ENCODE measurements at places on chromosomes 13 and 19.

DNA sequence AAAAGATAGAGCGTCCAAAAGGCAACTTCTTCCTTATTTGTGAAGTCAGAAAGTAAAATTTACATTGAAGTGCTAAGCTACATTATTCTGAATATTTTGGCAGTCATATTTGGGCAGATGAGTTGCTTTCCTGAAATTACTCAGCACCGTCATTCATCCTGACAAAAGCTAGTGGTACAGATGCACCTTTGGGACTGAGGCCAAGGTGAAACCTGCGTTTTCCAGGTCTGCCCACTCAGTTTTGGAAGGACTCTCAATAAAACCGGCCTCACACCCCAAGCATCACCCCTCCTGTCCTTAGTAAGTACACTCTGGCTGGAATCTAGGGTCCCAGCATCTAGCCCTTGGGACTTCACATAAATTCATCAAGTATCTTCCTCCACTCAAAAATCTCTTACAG lies 187.5 kb downstream of the TM9SF2 start:
- DNase-seq: no peak

DNA sequence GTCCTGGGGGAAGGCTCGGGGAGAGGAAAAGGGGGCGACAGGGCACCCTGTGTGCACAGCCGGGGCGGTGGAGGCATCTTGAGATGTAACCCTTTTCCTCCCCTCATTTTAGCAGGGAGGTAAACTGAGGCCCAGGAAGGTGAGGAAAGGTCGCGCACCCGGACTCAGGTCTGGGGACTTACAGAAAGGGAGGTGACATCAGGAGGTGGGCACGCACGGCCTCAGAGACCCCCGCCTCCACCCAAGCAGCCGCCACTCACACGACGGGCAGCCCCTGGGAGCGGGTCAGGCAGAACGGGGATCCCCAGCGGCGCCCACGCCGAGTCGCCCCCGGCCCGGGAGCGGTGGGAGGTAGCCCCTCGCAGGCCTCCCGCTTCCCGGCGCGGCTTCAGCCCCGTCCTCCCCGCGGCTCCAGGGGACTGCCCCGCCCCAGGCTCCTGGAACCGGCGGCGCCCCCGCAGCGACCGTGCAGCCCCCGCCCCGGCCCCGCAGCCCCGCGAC lies 477 bp downstream of the PIP5K1C start:
- DNase-seq: no peak

DNA sequence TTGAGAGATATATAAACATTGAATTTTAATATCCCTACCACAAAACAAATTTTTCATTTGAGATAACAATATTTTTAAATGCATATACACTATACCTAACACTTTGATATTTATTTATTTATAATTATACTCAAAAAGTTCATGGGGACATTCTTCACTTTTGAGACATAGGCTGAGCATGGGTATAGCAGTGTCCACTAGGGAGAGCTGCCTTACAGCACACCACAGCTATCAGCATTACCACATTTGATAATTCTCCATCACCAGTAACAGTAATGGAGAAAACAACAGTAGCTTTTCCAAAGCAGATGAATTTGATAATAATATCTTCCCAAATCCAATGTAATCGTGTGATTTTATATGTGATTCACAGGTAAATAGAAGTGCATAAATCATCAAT lies 626.1 kb downstream of the DACH1 start:
- no peak for DNase-seq

DNA sequence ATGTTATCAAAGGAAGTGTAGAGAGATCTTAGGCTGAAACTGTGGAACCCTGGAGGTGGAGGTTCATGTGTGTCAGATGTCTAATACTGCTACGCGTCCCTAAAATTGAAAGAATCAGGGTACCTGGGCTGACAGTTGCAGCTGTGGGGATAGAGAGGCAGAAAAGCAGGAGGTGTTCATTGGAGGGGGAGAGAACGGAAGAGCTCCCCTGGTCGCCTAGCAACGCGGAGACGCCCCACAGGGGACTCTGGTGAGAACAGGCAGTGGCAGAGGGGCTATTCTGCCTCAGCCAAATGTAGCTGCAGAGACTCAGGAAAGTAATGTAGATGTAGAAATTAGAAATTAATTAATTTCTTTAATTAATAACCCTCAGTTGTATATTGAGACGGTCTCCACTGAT lies 10.1 kb upstream of the ZNF835 start:
- no peak for DNase-seq

- DNase-seq: no peak
Observed at GRCh38 chr19:18503337-18503970, 18.4 kb downstream of the ELL start.

- no peak for DNase-seq
Observed at GRCh38 chr19:31666126-31666525, 316.9 kb upstream of the TSHZ3 start.

DNA sequence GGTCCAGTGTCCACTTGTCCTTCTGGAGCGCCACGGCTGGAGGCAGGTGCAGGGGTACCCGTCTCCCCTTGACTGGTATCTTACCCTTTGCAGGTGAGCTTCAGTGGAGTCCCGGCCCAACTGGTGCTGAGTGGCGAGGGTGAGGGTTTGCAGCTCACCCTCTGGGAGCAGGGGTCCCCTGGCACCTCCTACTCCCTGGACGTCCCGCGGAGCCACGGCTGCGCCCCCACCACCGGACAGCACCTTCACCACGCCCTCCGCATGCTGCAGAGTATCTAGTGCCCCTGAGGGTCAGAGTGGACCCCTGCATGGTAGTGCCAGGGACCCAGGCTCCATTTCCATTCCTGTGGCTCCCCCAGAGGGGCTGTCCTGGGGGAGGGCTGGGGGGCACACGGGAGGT lies 11.1 kb downstream of the PLK5 start:
- DNase-seq: no peak

DNA sequence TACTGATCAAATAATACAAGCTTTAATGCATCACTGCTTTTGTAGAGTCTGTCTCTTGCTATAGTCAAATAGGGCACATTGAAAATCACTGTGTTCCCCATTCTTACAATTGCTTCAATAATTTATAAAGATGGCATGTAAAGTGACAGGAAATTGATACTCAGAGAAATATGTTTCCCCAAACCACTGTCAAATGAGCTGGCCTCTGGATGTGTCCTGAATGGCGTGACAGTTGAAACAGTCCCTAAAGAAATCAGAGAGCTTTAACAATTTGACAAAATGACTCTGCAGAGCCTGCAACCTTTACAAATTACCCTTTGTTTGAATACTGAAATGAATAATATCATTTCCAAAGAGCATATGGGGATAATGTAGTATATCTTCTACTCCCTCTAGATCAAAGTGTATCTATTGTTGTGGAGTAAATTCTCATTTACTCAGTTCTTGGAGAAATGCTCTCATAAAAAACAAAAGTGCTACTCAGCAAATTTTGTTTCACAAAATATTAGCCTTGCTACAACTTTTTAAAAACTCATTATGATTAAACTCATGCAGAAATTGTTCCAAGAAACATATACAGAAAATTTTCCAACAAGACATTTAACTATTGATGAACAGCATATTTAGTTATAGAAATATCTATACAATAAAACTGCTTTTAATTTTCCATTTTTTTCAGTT lies 763.2 kb upstream of the SPRY2 start:
- no peak for DNase-seq

GRCh38 chr19:641702-642101 lies 2.0 kb downstream of the FGF22 start:
- DNase-seq: no peak

DNA sequence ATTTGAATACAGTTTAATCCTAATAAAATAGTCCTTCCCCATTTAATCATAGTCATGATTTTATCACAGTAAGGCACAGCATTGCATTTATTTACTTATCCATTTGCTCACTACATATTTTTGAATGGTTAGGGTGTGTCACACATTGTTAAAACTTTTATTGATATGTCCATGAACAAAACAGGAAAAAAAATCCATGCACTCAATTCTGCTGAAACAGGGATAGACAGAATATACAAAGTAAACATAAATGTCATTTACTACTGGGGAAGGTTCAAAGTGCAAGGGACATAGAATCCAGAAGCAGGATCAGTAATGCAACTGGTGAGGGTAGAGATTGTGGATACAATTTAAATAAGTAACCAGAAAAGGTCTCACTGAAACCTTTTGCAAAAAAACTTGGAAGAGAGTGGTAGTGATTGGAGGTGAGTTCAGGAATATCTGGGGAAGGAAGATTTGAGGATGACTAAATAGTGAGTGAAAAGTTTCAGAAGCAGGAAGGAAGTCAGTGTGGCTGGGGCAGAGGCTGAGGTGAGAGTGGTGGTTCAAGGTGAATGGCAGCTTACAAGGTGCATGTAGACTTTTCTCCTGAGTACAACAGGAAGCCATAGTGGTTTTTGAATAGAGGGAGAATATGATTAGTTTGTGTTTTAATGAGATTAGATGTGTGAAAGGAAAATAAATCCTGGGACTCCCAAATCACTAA lies 387.2 kb upstream of the ATXN8OS start:
- no peak for DNase-seq

DNA sequence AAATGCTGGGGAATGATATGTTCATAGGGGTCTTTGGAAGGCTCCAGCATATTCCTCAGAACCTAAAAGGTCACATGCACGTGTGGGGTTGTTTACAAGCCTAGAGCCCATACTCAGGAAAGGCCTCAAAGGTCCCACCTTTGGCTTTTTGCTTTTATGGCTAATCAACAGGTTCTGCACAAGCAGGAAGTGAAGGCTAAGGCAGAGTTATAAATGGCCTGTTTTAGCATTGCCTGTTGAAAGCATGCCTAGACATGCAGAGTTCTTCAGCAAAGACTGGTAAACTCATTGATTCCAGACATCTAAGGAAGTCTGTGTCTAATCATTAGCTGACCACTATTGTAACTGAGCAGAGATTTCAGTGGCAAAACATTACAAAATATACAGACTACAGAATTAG lies 198.3 kb downstream of the KCNRG start:
- DNase-seq: no peak

DNA sequence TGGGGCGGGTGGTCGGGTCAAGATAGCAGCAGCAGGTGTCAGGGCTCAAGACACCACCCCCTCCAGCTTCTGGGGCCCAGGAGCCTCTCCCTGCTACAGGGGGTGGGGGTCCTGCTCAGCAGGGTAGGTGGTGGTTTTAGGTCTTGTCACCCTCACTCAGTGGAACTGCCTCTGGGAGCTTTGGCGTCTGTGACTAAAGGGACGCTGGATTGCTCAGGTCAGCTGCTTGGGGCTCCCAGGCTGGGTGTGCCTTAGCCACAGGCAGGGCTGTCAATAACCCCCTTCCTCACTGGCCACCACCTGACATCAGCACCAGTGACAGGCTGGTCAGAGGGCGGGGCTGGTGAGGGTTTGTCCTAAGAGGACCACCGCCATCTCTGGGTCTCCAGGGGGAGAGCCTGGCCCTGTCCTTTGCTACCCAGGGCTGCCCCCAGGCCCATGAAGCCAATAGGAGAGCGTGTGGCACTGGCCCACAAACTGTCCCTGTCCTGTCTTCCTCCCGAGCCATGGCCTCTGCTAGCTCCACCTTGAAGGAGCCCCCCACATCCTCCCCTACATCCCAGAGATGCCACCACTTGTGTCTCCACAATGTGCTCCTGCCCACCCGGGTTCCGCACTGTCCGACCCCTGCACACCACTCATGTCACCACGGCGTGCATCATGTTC lies 36.4 kb downstream of the MAU2 start:
- no peak for DNase-seq

- no peak for DNase-seq
Observed at GRCh38 chr19:33152176-33152575, 20.3 kb downstream of the WDR88 start.

DNA sequence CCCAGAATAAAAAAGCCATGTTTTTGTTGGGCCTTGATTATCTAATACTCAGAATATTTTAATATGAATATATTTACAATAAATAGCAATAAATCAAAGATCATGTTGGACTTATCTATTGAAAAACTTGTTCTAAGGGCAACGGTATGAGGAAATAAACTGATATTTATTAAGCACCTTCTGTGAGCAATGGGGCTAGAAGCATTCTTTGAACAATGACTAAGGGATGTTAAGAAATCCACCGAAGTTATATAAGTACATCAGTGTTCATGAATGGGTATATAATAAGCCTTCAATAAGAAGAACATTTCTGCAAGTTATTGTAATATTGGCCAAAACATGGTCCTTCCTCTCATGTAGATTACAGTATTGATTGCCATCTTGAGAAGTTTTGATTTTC lies 221.8 kb downstream of the OXGR1 start:
- no peak for DNase-seq

- DNase-seq: no peak
Observed at GRCh38 chr19:45324349-45324907, 1.8 kb upstream of the CKM start.

- no peak for DNase-seq
Observed at GRCh38 chr19:42662712-42663111, 68.0 kb upstream of the CEACAM8 start.

DNA sequence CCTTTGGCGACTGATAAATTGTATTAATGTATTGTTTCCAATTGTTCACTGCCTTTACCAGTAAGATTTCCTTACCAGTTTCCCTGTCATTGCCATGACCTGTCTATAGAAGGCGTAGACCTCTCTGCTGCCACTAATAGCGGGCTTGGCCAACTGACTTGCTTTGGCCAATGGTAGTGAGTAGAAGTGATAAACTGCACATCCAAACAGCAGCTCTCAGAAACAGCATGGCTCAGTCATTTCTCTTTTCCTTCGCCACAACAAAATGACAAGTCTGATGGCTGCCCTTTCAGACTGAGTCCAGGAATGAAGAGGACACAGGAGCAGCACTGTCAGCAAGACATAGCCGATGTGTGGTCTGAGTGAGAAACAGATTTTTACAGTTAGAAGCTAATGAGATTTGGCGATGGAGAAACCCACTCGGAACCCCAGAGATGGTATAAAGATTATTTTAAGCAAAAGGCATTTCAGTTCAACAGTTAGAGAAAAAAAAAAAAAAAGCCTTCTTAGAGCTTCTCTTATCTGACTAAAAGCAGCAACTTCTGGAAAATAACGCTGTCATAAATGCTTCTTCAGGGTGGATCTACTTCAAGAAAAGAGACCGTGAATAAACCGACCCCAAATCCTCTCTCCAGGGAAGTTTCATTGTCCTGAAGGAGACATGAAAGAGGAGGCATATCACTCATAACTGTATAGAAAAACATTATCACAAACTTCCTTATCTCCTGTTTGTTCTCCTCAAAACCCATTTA lies 42.0 kb upstream of the TM9SF2 start:
- no peak for DNase-seq

Data from AG10803 (cell line).